NCI-H1436 (cell line): ENCODE measurements at places on chromosomes 3 and 15.

DNA sequence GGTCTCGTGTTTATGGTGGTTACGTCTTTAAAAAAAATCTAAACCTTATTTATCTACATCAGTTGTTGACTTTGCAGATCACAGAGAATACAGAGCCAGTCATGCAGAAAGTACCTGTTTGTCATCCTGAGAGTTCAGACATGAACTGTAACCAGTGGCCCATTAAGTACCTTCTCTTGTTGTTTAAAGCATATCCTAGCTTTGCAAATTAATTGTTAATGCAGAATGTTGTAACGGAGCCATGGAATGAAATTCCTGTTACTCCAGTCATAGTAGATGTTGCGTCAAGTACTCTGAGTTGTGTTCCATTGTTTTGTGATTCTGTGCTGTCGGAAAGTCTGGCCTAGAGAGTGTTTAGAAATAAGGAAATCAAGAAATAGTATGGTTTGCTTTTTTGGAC is 205.2 kb downstream of the RBMS3 start:
- no peak for DNase-seq

DNA sequence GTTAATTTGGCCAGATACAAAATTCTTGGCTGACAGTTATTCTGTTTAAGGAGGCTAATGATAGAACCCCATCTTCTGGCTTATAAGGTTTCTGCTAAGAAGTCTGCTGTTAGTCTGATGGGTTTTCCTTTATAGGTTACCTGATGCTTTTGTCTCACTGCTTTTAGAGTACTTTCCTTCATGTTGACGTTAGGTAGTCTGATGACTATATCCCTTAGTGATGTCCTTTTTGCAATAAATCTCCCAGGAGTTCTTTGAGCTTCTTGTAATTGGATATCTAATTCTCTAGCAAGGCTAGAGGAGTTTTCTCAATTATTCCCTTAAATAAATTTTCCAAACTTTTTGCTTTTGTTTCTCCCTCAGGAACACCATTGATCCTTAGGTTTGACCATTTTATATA is 114.1 kb upstream of the CDIN1 start:
- no peak for DNase-seq

- DNase-seq = no peak
Measured at GRCh38 chr3:21237638-21238037, 513.4 kb downstream of the ZNF385D start.

GRCh38 chr3:29333576-29333975 is 52.7 kb downstream of the RBMS3 start:
- no peak for DNase-seq

GRCh38 chr15:20271647-20272046 is 270.0 kb downstream of the GOLGA6L6 start:
- no peak for DNase-seq

- no peak for DNase-seq
Measured at GRCh38 chr3:72558001-72558400, 290.2 kb downstream of the SHQ1 start.

DNA sequence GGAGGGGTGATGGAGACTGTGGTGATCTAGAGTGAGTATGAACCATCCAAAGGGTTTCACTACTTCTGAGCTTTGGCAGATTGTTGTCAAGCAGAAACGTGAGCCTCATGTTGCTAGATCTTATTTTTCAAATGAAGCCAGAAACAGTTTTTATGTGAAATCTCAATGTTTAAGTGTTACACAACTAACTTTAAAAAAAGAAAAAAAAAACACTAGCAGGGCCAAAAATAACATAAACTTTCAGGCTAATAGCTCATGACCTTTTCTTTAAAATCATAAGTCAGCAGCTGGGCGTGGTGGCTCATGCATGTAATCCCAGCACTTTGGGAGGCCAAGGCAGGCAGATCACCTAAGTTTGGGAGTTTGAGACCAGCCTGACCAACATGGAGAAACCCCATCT is 2.1 kb upstream of the HTR3D start:
- no peak for DNase-seq

DNA sequence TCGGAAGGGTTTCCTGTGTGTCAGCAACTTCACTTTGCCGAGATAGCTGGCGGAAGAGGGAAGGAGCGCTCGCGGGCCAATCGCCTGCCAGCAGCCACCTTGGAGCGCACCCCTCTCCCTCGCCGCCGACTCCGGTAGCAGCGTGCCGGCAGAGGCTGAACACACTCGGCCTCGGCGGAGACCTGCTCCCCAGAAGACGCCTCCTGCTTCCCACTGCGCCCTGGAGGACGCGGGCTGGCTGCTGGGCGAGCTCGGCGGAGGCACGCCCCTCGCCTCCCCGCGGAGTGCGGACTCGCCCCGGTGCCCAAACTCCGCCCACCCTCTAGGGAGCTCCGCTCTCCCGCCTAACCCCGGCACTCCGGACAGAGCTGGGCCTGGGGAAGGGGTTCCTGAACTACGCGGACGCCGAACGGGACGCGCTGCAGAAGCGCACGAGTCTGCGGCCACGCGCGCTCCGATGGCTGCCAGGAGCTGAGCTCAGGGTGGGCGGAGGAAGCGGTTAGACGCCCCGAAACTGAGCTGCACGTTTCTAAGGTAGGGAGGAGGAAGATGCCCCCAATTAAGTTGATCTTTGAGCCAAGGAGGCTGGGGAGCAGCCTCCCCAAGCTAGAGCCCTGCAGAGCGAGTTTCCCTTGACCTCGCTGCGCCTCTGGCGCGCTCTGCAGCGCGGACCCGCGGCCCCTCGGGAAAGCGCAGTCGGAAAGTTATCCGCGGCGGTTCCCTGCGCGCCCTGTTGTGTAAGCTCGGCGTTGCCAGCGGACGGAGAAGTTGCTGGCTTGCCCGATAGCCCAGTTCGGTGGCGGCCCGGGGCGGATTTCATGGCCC is at the start of gene P2RY1:
Gene P2RY1, plus strand, starts transcription at position 356 of the 825 bp plus-strand sequence. CDS start 652 bp downstream, outside the sequence.
- DNase-seq = peak; percentile 18

- no peak for DNase-seq
Measured at GRCh38 chr3:125250973-125251372, 38.4 kb upstream of the SLC12A8 start.

DNA sequence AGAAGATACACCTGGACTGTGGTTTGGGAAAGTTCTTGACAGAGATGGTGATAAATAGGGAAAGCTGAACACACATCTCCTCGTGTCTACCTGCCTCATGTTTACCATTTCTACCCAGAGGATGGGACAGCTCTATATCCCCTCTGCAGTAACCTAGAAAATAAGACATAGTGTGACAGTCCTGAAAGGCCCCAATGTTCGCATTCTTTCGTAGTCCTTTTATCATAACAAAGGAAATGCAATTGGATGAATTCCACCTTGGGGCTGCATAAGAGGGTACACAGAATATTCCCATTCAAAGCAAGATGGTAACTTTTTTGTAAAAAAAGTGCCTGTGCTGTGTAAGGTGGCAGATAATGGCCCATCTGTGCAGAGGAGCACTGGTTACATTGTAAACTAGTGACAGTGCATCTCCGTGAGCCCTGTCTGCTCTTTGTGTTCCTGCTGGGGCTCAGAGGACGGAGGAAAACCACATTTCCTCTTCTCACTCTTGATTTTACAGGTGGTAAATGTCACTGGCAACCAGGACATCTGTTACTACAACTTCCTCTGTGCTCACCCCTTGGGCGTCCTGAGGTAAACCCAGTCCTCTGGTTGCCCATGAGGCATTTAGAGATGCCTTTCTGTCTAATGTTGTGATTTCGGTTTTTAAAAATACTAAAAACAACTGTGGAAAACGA is 74.3 kb downstream of the SIDT1 start:
- no peak for DNase-seq

DNA sequence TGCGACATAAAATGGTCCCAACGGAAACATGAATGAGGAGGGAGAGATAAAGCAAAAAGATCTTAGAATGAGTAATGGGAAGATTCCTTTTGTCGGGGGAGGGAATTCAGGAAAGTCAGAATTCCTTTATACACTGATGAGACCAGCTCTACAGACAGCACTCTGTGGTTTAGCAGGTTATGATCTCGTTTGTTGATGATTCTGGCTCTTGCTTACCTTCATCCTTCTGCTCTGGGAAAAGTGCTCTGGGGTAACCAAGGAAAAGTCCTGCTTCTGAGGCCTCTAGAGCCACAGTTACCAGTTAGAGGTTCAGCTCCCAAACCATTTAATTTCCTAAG is 150.7 kb upstream of the NR2E3 start:
- no peak for DNase-seq

DNA sequence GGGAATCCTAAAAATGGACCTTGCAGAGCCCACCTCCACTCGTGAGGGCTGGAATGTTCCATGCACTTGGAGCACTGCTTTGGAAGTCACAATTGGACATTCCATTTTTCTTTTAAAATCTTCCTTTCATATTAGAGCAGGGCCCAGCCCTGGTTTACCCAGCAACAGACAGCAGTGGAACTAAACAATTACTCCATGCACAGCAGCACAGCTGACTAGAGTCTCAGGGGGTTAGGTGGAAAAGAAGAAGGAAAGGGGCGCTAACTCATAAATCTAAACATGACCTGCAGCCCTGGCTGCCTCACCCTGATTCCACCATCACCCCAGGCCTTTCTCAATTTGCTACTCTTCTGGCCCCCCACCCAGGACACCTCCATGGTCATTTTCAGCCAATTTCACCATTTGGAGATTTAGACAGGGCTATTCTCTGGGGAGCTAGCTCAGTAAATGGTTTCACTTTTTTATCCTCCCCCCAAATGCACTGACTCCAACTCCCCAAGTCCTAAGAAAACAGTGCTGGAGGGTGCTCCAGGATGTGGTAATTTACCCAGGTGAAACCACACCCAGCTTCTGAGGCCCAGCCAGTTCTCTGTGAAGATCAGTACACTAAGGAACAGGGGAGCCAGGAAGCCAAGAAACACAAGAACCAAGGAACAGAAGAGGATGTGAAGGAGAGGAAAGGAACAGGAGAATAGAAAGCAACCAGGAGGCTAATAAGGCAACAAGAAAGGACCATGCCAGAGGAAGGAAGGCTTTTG is 1.6 kb upstream of the LRRC31 start:
- no peak for DNase-seq

GRCh38 chr15:47422881-47423665 is 294.2 kb upstream of the SEMA6D start:
- no peak for DNase-seq

DNA sequence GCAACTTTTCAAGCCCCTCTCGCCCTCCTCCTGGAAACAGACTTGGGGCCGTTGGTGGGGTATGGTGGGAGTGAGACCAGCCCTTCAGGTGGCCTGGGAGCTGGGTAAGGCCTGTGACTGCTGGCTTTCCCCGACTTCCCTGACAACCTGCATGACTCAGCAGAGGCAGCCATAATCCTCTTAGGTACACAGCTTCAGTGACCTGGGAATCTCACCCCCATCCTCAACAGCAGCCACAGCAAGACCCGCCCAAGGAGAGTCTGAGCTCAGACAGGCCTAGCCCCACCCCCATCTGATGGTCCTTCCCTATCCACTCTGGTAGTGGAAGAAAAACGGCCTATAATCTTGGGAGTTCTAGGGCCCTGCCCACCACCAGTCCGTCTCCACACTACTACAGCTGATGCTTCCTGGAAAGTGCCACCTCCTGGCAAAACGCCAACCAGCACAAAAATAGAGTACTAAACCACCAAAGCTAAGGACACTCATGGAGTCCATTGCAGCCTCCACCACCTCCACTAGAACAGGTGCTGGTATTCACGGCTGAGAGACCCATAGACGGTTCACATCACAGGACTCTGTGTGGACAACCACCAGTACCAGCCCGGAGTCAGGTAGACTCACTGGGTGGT is 13.1 kb upstream of the SLC27A2 start:
- no peak for DNase-seq

DNA sequence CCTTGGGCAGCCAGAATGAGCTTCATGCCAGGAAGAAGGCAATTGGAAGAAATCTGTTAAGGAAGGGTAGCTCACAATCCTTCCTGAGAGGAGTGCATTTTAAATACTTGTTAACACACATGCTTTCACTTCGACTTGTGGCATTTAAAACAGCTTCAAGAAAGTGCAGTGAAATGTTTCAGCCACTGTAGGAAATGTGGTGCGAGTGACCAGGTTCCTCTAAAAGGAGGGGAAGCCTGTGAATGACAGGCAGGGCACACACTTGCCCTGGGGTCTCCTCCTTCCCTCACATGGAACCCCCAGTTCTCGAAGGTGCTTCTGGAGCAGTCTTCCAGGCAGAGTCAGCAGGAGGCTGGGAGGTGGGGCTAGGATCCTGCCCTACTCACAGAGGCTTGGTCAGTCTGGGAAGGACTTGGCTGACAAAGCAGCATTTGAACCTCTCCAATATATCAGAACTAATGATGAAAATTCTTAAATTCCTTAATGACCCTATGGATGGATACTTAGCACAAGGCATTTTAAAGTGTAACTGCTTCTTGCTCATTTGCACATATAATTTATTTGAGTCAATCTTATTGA is 358.6 kb downstream of the CHST2 start:
- DNase-seq = no peak

GRCh38 chr15:48674876-48675275 is 29.4 kb upstream of the FBN1 start:
- DNase-seq = no peak

DNA sequence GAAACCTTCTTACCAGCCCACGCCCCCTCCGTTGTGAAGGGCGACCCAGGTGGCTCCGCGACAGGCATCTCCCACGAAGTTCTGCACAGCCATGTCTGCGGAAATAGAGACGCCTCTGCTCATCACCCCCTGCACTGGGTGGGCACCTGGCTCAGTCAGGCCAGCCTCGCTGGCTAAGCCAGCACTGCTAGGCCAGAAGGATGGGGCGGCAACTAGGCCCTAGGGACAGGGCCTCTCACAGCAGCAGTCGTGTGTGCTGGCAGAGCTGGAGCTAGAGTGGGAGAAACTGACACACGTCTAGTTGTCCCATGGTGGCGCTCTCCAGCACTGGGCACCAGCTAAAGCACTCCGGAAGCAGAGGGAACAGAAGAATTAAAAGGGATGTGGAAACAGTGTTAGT is 12.5 kb upstream of the ZXDC start:
- no peak for DNase-seq

DNA sequence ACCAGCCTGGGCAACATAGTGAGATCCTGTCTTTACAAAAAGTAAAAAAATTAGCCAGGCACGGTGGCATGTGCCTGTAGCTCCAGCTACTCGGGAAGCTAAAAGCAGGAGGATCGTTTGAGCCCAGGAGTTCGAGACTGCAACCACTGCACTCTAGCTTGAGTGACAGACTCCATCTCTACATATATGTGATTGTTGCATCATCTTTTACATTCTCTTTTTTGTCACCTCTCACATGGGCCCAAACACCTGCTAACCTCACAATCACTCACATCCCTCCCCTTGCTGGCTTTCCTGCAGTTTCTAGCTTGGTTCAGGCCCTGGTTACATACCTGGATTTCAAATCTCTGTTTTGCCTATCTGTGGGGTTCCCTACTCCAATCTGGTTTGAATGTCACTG is 19.4 kb downstream of the MYLK start:
- DNase-seq = no peak
